Activated naive CD8-positive, alpha-beta T cell treated with anti-CD3 and anti-CD28 coated beads, Interleukin-2, amount 10 ng/mL, durations not matched to agents 7 days and 5 days (primary cell): ENCODE measurements at places on chromosomes 3 and 15. TPM values are rescaled to one million over a fixed set of nuclear protein-coding genes. Genes with fewer than 3 reads are reported as not detected.
A peak's percentile ranks its signal among the peaks of the same experiment; 100 is the strongest.

DNA sequence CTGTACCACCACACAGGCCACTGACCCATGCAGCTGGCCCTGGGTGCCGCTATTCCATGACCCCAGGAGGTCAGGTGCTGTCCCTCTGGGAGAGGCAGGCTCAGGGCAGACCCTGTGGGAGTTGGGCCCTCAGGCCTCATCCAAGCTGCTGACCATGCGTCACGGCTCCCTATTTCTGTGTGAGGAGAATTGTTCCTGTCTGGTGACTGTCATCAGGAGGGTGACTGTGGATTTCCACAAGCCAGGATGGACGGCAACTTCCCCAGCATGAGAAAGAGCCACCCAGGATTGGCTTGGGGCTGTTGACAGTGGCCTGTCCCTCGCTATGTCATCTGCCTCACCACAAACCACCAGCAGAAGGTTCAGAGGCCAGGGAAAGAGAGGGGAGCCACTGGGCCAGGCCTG lies 41.4 kb downstream of the ZDHHC19 start:
- DNase-seq: no peak
- H3K27me3 ChIP-seq: no peaks in the 10 kb centered on the region
- H3K36me3 ChIP-seq: no peaks in the 10 kb centered on the region
- H3K4me3 ChIP-seq: no peak overlapping the region
- H3K4me1 ChIP-seq: peaks cover 2% of the 10 kb centered on the region

DNA sequence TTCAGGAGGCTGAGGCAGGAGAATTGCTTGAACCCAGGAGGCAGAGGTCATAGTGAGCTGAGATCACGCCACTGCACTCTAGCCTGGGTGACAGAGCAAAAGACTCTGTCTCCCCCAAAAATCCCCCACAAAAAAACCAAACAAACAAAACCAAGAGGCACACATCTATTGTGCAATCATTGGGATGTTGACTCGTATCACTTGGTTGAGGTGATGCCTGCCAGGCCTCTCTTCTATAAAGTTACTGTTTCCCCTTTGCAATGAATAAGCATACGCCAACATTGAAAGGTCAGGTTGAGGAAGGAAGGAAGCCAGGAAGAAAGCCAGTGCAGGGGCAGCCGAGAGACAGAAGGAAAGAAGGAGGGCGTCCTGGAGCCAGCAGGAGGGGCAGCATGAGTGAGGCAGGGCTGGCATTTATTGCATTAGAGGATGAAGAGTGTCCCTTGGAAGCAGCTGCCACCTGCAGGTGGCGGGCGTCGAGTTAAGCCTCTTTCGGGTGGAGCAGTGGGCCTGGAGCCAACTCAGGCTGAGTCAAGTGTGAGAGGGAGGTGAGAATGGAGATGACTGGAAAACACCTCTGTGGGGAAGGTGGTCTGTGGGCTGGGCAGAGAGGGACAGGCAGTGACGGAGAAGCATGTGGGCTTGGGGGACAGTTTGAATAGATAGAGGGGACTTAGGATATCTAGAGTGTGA lies 8.3 kb upstream of the CSPG4 start:
- peaks cover 10% of the 10 kb centered on the region for H3K27me3 ChIP-seq
- peak overlapping the region; percentile 36 for H3K27ac ChIP-seq
- H3K36me3 ChIP-seq: no peaks in the 10 kb centered on the region
- peaks cover 6% of the 10 kb centered on the region for H3K4me1 ChIP-seq
- no peak overlapping the region for H3K4me3 ChIP-seq
- DNase-seq: no peak

DNA sequence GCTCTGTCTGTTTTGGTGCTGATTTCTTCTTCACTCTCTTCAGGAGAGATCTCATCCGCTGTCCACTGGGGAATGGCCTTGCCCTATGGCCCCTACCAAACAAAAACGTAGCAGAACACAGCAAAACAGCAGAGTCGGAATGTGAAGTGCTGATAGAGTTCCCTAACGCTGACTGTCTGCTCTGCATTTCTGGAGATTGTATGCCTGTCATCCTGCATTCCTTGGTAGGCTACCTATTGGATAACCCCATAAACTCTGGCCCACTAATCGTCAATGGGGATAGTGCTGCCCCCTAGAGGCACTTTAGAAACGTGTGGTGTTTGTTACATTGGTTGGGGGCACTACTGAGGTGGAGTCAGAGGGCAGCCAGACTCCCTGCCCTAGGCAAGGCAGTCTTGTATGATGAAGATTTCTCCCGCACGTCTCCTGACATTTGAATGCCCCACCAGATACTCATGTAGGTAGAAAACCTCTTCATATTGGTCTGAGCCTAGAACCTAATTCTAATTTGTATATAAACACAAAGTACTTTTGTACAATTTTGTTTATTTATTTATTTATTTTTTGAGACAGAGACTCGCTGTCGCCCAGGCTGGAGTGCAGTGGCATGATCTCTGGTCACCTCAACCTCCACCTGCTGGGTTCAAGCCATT lies 15.6 kb upstream of the MAGEF1 start:
- no peak for DNase-seq
- H3K27ac ChIP-seq: no peak overlapping the region
- H3K4me1 ChIP-seq: no peaks in the 10 kb centered on the region

DNA sequence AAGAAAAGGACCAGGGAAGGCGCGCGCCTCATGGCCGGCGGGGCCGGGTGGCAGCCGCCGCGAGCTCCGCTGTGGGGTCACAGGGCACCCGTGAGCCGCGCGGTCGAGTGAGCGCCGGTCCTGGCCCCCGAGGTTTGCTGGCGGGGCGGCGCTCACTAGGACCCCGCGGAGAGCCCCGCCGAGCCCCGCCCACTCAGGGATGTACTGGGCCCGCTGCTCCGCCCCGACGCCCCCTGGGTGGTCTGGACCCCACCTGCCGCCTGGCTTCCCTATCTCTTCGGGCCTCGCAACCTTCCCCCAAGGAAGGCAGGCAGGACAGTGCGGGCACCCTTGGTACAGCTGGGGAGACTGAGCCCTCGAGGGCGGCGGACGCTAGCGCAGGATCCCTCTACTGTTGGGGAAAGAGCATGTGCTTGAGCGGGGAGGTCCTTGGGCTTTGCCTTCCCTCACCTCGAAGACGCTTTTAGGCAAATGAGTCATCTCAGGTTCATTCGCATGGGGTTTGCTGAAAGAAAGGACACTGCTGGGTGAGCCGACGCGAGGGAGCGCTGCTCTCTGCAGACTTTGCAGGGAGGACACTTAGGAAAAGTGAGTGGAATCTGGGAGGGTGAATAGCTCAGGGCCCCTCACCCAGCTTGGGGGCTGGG lies at the start of gene CHRNB4:
Gene CHRNB4 (minus strand): TSS at position 109 of the 647 bp plus-strand sequence. CDS start 77 bp downstream, at position 32.
- DNase-seq: peak; percentile 50
- peaks cover 16% of the 10 kb centered on the region for H3K27me3 ChIP-seq
- peak within 1 kb of the TSS; percentile 61 for H3K4me3 ChIP-seq
- peaks cover 7% of the 10 kb centered on the region for H3K4me1 ChIP-seq
- H3K27ac ChIP-seq: no peak within 1 kb of the TSS

DNA sequence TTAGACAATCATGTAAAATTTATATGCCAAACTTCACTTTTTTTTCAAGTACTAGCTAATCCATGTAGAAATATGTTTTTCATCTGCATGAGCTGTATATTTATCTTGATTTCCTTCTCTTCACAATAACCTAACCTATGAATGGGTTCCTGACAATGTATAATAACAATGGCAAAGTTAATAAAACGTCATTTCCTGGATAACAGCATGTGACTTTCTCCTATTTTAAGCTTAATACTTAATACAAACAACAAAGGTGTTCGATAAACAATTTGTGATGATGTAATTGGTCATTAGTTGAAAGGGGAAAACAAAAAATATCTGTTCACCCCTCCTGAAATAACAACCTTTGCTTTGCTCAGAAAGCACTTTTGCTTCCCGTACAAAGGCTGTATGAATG lies 20.4 kb downstream of the CD200 start:
- DNase-seq: no peak
- H3K4me1 ChIP-seq: peaks cover 8% of the 10 kb centered on the region
- H3K36me3 ChIP-seq: peaks cover 2% of the 10 kb centered on the region

DNA sequence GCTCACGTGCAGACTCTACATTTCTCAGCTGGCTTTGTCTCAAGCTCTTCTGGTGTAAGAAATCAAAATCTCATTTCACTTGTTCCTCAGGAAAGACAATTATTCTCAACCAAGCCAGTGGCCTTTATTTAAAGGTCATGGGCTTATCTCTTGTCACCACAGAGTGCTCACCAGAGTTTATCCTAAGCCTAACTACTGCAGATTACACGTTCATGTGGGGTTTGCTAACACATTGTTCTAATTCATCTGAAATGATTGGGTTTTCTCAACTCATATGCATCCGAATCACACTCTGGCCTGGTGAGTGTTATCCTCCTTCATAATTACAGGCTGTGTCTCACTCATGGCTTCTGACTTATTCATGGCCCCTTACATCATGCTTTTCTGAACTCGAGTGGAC lies 83.3 kb upstream of the TSC22D2 start:
- H3K27ac ChIP-seq: no peak overlapping the region
- no peaks in the 10 kb centered on the region for H3K36me3 ChIP-seq
- no peaks in the 10 kb centered on the region for H3K4me1 ChIP-seq
- no peak overlapping the region for H3K4me3 ChIP-seq
- no peak for DNase-seq
- peaks cover 7% of the 10 kb centered on the region for H3K27me3 ChIP-seq

DNA sequence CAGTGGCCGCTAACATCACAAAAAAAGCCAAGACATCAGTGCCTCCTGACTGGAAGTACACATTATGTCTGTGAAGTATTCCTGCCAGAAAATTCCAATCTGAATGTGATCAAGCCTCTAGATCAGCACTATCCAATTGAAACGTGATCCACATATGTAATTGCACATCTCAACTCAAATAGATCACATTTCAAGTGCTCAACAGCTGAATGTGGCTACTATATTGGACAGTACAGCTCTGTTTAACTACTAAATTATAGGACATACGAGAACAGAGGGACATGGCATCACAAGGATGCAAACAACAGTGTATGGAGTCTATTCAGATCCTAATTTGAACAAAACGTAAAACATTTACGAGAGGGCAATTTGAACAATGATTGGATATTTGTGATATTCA lies 542 bp upstream of the UBAP1L start:
- no peak overlapping the region for H3K27ac ChIP-seq
- no peak for DNase-seq
- H3K36me3 ChIP-seq: peaks cover 23% of the 10 kb centered on the region
- no peaks in the 10 kb centered on the region for H3K27me3 ChIP-seq

- H3K27ac ChIP-seq: no peak overlapping the region
- no peak for DNase-seq
- no peak overlapping the region for H3K4me3 ChIP-seq
- H3K27me3 ChIP-seq: peaks cover 2% of the 10 kb centered on the region
Observed at GRCh38 chr3:34284959-34285826, 486.8 kb downstream of the PDCD6IP start.

DNA sequence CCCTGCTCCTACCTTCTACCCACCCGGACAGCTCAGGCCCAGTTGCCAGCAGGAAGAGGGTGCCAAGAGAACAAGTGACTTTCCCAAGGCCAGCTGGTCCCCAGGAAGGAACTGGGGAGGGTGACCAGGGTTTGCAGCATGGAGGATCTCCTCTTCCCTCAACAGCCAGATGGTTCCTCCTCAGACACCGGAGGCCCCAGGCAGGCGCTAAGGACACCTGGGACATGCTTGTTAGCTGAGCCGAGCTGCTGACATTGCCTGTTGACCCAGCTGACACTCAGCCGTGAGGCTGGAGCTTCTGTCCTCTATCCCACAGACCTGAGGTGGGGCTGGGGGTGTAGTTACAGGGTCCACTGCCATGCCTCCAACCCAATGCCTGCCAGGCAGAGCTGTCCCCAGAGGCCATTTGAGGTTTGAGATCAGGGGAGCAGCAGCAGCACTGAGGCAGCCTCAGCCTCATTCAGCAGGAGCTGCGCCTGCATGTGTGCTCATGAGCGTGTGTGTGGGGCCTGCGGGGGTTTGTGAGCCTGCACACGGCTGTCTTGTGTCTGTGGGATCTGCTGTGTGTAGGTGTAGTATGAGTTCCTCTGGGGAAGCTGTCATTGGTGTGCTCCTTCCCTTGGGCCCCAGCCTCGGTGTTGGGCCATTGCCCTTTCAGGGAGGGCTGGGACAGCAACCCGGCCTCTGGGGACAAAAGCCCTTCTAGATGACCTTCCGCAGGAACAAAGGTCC lies 7.1 kb downstream of the CPLX3 start:
- no peaks in the 10 kb centered on the region for H3K36me3 ChIP-seq
- peaks cover 6% of the 10 kb centered on the region for H3K27me3 ChIP-seq
- no peaks in the 10 kb centered on the region for H3K4me1 ChIP-seq
- H3K27ac ChIP-seq: no peak overlapping the region
- no peak overlapping the region for H3K4me3 ChIP-seq
- DNase-seq: no peak

DNA sequence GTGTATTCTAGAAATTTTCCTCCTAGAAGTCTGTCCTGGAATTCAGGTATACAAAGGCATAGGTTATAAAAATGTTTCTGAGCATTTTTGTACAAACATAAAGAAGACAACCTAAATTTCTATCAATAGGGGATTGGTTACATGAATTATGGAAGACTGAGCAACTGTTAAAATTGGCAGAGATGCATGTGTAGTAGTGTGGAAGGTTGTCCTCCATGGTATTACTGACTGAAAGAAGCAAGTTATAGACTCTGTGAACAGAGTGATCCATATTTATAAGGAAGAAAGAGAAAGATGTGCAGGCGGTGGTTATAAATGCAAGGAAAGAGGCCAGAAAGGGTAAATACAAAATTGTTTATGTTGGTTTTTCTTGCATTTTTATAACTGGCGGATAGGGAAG lies 38.3 kb upstream of the CMTM7 start:
- no peaks in the 10 kb centered on the region for H3K27me3 ChIP-seq
- peaks cover 3% of the 10 kb centered on the region for H3K4me1 ChIP-seq
- DNase-seq: no peak

- peaks cover 66% of the 10 kb centered on the region for H3K4me1 ChIP-seq
- H3K27ac ChIP-seq: peak overlapping the region; percentile 84
- no peaks in the 10 kb centered on the region for H3K27me3 ChIP-seq
- DNase-seq: no peak
- peaks cover 40% of the 10 kb centered on the region for H3K36me3 ChIP-seq
- peak overlapping the region; percentile 97 for H3K4me3 ChIP-seq
Observed at GRCh38 chr15:66389859-66390381, 3.2 kb downstream of the MAP2K1 start.

DNA sequence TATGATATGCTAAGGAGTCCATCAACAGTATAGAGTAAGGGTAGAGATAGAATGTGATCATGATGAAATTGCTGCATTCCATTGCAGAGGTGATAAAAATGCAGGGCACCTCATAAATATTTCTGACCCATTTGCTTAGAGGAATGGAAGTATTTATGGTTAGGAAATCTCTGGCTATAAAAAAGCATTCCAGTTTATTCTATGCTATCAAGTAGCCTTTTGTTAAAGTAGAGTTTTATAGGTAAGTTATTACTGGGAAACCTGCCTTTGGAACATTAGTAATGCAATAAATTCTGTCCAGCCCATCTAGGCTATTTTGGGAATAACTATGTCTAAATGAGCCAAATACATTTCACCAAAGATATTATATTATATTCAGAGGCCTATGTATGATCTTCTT lies 19.8 kb upstream of the STRIT1 start:
- no peaks in the 10 kb centered on the region for H3K4me1 ChIP-seq
- H3K27ac ChIP-seq: no peak overlapping the region
- no peak for DNase-seq
- no peaks in the 10 kb centered on the region for H3K27me3 ChIP-seq

GRCh38 chr15:101306341-101307047 lies 11.4 kb upstream of the SNRPA1 start:
- no peak for DNase-seq
- H3K36me3 ChIP-seq: no peaks in the 10 kb centered on the region
- H3K4me3 ChIP-seq: no peak overlapping the region
- no peaks in the 10 kb centered on the region for H3K27me3 ChIP-seq
- no peaks in the 10 kb centered on the region for H3K4me1 ChIP-seq
- H3K27ac ChIP-seq: no peak overlapping the region

PCSK6 gene
- 1.4 TPM for total RNA-seq

PDZRN3 gene
- total RNA-seq: not detected

GOLGA8G gene
- total RNA-seq: not detected

KBTBD12 gene
- not detected for total RNA-seq
